ENCODE measurements at places on chromosomes 6 and 20.
A peak's percentile ranks its signal among the peaks of the same experiment; 100 is the strongest.

DNA sequence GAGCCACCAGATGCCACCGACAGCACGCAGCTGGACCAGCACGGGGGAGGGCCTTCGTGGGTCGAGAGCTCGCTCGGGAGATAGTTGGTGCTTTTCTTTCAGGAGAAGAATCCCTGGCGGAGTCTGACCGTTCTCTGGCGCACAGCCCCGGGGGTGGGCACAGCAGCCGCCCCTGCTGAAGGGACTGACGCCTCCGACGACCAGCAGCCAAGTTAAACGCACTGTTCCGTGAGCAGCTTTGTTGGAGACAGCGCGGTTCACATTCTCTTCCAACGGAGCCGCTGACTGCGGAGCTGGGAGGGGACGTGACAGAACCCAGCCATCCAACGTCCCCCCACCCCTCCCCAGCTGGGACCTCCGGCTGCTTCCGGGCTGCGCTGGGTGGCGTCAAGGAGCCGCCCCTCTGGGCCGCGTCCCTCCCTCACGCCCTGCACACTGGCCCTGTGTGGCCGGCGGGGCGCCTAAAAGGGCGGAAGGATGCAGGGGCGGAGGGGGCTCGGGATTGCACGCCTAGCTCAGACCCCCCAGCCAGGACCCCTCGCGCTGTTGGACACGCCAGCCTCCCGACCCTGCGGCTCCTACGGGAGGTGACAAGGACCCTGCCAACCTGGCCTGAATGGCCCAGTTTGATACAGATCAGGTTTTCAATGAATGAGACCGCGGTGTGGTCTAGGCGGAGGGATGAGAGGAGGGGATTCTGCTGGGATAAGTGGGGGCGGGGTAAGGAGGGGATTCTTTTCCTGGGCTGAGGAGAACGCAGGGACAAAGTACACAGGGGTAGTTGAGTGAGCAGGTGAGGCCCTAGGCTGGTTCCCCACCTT is 36.4 kb upstream of the KHDC1 start:
- no peak for DNase-seq

DNA sequence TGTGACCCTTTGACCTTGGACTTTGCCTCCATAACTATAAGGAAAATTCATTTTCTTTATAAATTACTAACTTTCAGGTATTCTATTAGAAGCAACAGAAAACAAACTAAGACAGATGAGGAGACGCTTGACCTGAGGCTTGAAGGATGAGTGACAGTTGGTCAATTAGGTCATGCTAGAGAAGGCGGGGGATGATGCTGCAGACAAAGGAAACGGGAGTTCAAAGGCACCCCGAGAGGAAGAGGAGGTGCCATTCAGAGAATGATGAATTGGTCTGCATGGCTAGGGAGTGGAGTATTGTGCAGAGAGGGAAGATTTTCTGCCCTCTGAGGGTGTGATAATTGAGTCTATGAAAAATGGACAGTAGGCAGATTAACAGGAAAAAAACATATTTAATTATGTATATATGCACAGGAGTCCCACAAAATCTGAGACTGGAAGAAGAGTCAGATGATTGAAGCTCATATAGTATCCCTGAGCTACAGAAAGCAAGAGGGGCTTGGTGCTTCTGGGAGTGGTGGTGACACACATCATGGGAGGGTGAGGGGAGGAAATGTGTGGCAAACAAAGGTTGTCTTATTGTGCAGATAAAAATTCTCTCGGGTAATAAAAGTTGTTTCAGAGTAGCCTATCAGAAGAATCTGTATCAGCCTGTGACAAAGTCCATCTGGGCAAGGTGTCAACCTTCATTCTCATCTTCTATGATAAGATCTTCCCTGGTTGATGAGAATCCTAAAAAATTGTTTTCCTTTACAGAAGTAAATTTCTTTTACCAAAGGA is 20.4 kb upstream of the FUCA2 start:
- no peak for DNase-seq

GRCh38 chr6:27049863-27050781 is 197.4 kb upstream of the PRSS16 start:
- no peak for DNase-seq

GRCh38 chr6:121608270-121608669 is 172.8 kb downstream of the GJA1 start:
- DNase-seq: no peak

DNA sequence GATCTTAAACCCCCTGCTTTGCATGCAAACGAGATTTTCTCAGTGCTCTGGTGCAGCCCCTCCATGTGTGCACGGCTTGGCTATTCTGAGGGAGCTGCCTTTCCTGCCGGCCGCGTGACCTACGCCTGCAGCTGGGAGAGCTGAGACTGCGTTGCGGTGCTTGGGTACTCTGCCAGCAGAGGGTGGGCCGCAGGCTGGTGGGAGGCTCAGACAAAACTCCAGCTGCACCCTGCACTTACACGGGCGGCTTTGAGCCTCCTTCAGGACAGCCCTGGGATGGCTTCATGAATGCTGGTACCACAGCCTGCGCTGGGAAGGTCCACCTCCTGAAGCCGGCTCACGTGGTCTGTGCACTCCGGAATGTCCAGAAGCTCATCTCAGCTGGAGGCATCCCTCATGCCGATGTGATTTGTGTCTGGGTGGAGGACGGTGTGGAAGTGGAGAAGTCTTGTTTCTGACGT is 223.7 kb downstream of the DLL1 start:
- DNase-seq: no peak

DNA sequence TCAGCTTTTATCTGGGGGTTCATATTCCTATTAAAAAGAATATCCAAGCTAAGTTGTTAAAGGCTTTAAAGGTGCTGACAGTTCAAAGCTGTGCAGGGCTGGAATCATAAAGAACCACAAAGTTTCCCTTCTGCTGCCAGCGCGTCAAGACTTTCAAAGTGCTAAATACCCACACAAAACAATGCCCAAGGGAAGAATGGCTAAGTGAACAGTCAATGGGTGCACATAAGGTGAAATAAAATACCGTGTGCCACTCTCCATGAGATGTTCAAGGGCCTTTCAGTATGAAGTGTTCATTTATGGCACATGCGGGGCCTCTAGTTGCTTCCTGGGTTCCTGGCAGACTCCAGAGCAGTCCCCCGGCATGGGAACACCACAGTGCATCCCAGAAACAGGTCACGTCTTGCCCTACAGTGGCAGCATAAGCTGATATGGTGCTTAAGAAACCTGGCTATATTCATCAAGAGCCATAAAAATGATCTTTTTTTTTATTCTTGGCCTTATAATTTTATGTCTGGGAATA is 14.1 kb downstream of the TXNDC5 start:
- DNase-seq: no peak

GRCh38 chr20:25273541-25274358 is 25.9 kb downstream of the PYGB start:
- DNase-seq: no peak

- DNase-seq: no peak
These were observed 4.7 kb upstream of the ENPP5 start for GRCh38 chr6:46175446-46175845.

DNA sequence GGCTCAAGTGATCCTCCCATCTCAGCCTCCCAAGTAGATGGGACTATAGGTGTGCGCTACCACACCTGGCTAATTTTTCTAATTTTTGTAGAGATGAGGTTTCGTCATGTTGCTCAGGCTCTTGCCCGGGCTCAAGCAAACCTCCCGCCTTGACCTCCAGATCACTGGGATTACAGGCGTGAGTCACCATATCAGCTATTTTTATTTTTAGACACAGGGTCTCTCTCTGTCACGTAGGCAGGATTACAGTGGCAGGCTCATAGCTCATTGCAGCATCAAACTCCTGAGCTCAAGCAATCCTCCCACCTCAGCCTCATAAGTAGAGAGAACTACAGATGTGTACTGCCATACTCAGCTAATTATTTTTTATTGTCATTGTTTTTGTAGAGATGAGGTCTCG is 41.7 kb downstream of the SLC23A2 start:
- no peak for DNase-seq

DNA sequence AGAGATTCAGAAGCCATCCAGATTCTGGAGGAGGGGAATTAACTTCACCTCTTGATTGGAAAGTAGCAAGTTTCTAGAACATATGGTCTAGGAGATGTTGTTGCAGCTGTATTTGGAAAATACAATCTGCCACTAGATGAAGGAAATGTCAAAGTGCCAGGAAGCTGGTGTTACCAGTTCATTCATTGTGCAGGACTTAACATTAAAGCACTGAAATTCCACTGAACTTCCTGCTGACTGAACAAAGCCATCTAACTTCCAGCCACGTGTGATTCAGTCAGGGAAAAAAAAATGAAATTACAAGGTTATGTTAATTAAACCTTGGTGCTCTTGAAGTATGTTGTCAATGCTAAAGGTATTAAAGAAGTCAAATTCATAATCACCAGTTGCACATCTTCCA is 321.5 kb upstream of the SASH1 start:
- DNase-seq: no peak

DNA sequence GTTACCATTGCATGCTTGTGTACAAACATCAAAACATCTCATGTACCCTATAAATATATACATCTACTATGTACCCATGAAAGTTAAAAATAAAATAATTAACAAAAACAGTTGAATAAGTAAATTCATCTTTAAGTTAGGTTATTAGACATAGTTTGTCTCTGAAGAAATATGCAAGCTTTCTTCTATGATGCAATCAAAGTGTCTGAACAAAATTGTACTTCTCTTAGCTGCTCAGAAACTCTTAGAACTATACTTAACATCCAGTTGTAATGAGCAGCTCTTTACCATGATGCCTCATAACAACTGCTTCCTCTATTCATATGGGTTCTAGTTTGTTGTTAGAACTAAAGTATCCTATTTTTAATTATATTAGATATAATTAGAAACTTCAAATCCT is 5.9 kb downstream of the VNN1 start:
- DNase-seq: no peak

- DNase-seq: no peak
These were observed 2.1 kb upstream of the TIAM2 start for GRCh38 chr6:154993026-154993425.

DNA sequence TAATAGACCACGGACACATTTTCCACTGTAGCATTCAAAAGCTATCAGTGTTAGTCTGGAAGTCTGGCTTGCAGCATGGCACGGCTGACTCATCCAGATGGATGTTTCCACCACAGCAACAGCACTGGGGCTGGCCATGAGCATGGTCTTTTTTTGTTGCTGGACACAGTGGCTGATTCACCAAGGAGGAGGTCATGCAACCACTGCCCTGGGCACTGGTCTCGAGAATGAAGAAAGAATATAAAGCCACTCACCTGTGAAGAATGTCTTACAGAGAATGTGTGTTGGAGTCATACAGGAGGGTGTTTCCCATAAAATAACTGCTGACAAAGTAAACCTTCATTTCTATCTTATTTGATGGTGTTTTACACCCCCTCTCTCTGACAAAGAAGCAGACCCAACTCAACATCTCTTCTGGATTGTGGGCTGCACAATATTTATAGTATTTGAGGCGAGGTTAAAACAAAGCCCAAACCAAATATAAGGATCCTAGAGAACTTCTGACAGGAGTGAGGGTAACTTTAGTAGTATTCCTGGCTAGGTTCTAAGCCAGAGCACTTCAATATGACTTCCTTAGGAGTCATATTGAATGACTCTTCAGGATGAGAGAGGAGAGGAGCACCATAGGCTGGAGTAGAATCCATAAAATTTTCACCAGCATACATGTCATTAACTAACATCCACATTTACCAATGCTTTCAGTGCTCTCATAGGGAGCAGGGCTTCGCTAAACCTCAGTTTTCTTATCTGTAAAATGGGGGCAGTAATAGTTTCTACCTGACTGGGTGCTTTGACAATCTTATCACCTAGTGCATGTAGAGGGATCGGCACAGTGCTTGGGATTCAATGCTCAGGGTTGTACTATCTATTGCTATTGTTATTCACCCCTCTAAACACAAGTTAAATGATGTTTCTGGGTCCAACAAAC is 121.4 kb downstream of the KIF13A start:
- peak; percentile 28 for DNase-seq

DNA sequence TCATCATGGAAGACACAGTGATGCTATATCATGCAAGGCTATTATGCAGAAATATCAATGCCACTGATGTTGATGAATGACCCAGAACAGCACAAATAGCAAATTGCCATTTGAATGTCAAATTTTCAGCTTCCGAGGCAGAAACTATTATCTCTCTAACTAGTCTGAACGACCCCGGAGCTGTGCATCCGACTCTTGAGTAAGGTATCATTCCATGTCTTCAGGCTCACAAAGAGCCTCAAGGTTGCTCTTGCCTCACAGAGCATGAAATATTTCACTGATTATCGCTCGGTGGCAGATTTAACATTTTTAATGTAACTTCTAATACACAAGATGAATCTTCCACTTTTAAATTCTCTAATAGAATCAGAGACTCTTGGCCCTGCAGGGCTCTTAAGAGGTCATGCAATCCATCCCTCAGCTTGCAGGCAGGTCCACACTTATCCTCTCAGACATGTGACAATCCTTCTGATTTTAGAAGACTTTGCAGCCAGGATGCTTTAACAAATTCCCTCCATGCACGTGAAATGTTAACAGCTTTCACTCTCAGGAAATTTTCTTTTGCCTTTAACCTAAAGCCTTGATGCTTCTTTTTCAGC is 221.0 kb downstream of the FRK start:
- no peak for DNase-seq

DNA sequence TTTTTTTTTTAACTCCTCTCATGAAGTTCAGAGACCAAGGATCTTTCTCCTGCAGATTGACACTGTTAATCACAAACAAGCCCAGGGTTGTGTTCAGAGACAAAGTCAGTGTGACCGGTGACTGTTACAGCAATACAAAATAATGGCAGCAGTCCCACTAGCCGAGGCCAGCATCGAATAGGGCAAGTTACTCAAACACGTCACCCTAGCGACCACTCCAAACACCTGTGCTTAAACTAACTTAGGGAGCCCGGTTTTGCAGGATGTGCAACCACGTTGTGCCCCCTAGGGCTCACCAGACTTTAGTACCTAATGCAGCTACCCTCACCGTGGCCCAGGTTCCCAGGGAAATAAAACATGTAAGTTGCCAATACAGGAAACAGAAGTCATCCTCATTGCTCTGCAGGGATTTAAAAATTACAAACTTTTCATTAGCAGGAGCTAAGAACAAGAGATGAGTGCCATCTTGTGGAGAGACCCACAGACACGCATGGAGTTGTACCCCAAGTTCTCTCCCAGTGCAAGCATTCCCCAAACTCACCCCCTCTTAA is 38.1 kb downstream of the FAM50B start:
- peak; percentile 52 for DNase-seq

- no peak for DNase-seq
These were observed 1.4 kb downstream of the NCOA6 start for GRCh38 chr20:34824026-34824425.

- DNase-seq: peak; percentile 20
These were observed 10.4 kb downstream of the ZSWIM3 start for GRCh38 chr20:45867819-45868176.

- DNase-seq: no peak
These were observed 16.0 kb downstream of the FOXO3 start for GRCh38 chr6:108576709-108577108.

DNA sequence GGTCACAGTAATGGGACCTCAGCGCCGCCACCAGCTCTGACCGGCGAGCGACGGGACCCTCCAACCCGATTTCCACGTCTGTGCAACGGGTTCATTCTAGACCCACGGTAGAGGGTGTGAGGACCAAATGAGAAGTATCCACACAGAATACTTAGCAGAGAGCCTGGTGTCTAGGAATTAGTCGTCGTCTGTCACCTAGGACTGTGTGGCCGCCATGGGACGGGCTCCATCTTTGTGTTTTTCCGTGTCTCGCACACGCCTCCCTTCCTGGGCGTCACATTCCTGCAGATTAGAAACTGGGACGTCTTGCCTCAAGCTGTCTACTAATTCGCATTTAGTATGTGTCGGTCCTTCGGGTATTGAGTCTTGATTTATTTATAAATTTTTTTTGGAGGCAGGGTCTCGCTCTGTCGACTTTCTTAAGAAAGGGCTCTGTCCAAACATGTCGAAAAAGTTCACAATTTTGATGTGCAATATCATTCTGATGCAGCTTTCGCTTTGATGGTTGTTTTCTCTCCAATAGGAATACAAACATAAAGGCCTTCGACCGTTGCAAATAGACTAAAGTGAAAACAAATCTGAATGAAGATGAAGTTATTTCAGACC is 563 bp downstream of the MGME1 start:
- DNase-seq: peak; percentile 64
